Cortex of kidney (tissue), 1 donor: ENCODE measurements at places on chromosomes 2 and 18.

GRCh38 chr2:238847841-238848690, at the start of gene TWIST2:
TSS of gene TWIST2 (plus strand) at chr2:238848085. CDS start at chr2:238848216, 131 bp downstream.
- DNase-seq, result no peak

GRCh38 chr2:1339388-1340140, 73.7 kb upstream of the TPO start:
- DNase-seq, result no peak

DNA sequence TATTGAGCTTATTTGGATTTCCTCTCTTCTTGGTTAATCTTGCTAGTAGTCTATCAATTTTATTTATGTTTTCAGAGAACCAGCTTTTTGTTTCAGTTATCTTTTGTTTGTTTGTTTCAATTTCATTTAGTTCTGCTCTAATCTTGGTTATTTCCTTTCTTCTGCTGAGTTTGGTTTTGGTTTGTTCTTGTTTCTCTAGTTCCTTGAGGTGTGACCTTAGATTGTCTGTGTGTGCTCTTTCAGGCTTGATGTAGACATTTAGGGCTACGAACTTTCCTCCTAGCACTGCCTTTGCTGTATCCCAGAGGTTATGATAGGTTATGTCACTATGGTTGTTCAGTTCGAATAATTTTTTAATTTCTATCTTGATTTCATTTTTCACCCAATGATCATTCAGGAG, 141.6 kb downstream of the ZNF236 start:
- no peak for DNase-seq

- DNase-seq, result no peak
Observed at GRCh38 chr2:148901142-148901541, 26.1 kb downstream of the KIF5C start.

- no peak for DNase-seq
Observed at GRCh38 chr18:2572171-2572569, 813 bp downstream of the NDC80 start.

- DNase-seq, result no peak
Observed at GRCh38 chr2:171505374-171505773, 16.9 kb upstream of the CYBRD1 start.
